Effector CD4-positive, alpha-beta T cell (primary cell): ENCODE measurements at places on chromosomes 4 and X.

- no peak for DNase-seq
Observed at GRCh38 chr4:54395013-54395527, 166.0 kb downstream of the PDGFRA start.

DNA sequence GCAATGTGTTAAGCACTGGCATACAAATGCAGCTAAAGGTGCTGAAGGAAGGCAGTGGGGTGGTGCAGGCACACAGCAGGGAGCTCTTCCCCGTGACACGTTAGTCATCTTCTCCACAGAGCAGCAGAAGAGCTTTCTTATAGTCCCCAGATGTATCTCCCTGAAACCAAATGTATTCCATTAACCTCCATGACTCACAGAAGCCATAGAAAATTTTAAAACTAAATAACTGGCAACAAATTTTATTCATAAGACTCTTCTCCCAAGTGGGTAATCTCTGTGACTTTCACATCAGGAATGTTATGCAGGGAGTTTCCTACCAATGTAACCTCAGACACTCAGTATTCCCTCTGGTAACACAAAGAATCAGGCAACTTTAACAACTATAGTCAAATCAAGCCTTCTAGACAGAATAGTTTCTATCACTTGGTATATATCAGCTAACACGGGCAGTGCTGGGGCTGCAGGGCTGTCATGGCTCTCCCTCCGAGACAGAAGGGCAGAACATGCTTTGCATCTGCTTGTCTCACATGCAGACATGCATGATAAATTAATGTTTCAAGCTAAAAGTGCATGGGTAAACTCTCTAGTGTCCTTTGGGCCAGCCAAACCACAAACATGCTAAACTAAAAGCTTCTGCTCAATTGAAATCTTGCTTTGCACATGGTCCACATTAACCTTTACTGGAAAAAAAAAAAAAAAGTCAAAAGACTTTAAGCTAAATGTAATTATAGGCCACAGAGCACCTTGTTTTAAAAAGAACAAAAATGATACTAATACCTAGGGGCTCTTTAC, 28.2 kb downstream of the ANXA5 start:
- no peak for DNase-seq

- no peak for DNase-seq
Observed at GRCh38 chrX:134023851-134024281, 38.5 kb upstream of the GPC3 start.

DNA sequence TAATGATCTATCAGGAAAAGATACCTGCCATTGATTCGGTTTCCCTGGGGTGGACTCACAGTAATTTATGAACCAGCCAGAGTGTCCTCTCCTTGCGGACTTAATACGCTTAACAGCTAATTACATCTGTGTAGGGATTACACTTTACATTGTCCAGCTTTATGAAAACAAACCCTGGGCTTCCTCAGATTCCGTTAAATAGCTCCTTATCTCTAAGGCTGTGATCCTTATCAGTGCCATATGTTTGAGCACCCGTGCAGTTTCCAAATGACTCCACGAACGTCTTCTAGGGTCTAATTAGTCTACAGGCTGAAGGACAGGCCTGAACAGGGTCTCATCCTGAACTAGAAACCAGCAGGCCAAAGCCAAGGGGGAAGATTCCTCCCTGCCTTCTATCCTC, 56.9 kb downstream of the KDR start:
- no peak for DNase-seq
